ENCODE measurements at places on chromosomes 7 and 10.

DNA sequence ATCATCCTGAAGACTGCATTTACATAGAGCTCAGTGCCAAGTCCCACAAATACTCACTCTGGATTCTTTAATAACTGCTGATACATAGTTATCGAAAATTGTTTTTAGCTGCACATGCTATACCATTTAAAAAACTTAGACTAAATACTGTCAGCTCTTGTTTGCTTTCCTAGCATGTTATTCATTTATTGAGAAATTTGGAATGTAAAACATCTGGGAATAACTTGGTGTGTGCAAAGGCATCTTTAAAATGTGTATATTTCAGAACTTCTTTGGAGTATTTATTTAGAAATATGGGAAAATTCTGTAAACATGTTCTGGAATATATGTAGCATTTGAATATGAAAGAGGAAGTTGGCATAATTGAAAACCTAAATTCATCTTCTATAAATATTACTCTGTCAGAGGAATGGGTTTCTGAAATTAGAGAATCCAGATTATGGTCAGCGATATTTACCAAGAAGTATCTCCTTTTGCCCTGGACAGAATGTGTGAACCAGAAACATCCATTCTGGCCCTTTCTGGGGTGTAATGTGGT is 119.7 kb downstream of the ARID5B start:
- DNase-seq = no peak

GRCh38 chr10:96690755-96691730 is 29.3 kb downstream of the PIK3AP1 start:
- no peak for DNase-seq

DNA sequence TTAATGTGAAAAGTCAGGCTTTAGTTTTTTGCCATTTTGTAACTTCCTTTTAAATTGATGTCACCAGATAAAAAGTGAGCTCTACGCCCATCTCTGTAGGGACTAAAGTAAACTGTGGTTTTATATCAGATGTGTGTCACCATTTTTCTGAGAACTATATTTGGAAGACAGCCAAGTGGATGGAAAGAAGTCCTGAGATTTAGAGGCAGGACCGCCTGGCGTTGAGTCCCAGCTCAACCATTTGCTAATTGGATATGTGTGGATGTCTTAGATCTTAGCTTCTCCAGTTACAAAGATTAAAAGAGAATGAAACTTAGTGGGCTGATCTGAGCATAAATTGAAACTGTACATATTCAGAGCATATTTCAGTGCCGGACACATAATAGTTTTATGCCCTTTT is 691.6 kb upstream of the CELF2 start:
- no peak for DNase-seq

DNA sequence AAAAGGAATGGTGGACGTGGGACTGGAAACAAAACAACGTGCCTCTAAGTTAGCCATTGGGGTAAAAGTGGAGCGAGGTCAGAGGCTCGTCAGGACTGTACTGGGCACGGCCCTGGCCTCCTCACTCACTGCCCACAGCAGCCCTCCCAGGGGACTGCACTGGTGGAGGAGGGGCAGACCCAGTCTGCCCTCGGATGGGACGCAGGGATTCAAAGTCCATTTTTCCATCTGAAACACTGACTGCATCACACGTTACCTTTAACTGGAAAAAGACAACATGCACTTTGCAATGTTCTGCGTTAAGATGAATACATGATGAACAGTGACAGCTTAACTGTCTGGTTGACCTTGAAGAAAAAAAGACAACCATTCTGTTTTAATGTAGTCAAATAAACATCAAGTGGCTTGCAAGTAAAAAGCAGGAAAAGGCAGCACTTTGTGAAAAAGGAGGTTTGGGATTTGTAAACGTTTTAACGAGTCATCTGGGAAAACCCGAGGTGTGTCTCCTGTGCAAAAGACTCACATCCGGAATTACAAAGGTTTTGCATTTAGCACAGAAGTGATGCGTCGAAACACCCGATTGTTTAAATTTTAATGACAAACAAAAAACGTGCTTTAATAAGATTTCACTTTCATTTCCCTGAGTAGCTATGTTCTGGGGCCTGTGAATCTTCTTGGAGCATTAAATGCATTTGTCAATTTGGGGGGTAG is 18.8 kb downstream of the KLF6 start:
- no peak for DNase-seq

DNA sequence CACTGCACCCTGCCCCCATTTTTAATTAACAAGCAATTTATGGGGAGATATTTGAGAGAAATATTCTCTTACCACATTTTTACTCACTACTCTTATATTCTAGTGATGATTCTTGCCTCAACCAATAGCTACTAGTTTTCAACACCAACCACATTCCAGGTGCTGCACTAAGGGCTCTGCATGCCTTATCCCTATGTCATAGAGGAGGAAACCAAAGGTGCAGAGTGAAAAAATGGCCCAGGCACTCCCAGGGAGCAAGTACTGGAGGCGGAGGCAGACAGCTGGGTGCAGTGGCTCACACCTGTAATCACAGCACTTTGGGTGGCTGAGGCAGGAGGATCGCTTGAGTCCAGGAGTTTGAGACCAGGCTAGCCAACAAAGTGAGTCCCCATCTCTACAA is 35.5 kb upstream of the TPST1 start:
- DNase-seq = no peak

DNA sequence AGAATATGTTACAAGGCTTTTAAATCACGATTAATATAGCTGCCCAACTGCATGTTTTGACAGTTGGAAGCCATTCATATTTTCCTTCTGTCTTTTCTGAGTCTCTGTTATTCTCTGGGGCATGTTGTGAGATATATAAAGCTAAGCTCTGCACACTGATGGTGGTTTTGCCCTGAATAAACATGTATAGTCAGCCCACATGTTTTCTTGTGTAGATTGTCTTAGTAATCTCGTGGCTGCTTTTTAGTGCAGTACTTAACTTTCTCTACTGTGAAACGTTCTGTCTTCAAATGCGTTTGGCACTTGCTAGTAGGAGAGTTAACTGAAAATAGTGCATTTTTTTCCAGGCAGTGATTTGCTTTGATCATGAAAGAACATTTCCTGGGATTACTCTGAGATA is 268.5 kb downstream of the DNAJB9 start:
- DNase-seq = no peak

- DNase-seq = no peak
Measured at GRCh38 chr7:141294143-141294829, 220.4 kb downstream of the TMEM178B start.

DNA sequence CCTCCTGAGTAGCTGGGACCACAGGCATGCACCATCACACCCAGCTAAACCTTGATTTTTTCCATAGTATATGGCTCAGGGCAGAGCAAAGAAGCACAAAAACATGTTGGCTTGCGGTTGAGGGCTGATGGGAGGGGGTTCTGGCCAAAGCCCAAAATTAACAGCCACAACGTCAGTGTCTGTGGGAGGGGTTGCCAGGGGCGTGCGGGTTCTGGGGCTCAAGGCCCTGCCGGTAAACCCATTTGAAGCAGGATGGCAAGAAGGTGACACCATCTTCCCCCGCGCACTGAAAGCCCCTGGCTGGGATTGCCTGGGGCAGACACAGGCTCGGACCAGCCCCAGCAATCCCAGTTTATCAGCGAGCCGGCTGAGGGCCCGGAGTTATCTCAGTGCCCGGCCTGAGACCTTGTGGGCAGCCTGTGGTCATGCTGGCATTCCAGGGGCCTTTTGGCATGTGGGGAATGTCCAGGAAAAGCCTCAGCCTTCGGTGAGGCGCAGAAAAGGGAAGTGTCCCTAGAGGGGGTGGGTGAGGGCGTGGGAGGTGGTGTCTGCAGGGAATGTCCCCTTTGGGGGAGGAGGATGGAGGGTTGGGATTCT is 167.7 kb upstream of the TNRC18 start:
- DNase-seq = no peak

GRCh38 chr7:35286422-35286821 is 32.5 kb upstream of the TBX20 start:
- no peak for DNase-seq

GRCh38 chr7:16637379-16637778 is 8.2 kb downstream of the ANKMY2 start:
- DNase-seq = no peak

GRCh38 chr10:86556933-86557649 is 35.5 kb upstream of the WAPL start:
- no peak for DNase-seq

DNA sequence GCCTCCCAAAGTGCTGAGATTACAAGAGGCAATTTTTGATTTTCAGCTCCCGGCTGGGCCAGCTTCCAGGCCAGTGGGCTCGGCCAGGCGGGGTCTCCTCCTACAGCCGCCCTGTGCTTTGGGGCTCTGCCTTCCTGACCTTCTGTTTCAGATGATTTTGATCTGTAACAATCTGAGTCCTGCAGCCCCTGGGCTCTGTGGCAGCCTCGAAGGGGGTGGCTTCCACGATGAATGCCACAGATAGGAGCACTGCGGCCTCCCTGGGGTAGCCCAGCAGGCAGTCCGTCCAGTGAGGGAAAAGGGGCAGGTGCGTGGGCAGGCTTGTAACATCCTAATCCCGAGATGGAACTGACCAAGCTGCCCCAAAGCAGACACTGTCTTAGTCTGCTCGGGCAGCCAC is 177.5 kb downstream of the DNAJB6 start:
- DNase-seq = no peak

DNA sequence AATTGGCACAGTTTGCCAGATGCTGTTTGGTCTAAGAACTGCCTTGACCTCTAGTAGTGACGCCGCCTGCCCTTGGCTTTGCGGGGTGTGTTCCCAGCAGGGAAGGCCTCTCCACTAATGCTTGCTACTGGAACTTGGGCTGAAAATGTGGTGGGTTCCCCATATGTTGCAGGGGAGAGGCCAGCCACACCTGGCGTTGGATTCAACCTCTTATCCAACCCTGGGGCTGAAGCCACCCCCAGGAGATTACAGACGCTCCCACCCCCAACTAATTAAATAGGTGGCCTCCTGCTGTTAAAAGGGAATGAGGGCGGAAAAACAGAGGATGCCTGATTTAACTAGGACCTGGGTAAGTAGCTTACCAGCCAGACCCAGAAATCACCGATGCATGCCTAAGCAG is 19.2 kb upstream of the ATOH7 start:
- no peak for DNase-seq

GRCh38 chr7:50216626-50217025 is 87.9 kb upstream of the IKZF1 start:
- no peak for DNase-seq

GRCh38 chr7:45890902-45891461 is 2.7 kb downstream of the IGFBP1 start:
- DNase-seq = no peak

- no peak for DNase-seq
Measured at GRCh38 chr7:77917500-77918262, 119.1 kb downstream of the PHTF2 start.

DNA sequence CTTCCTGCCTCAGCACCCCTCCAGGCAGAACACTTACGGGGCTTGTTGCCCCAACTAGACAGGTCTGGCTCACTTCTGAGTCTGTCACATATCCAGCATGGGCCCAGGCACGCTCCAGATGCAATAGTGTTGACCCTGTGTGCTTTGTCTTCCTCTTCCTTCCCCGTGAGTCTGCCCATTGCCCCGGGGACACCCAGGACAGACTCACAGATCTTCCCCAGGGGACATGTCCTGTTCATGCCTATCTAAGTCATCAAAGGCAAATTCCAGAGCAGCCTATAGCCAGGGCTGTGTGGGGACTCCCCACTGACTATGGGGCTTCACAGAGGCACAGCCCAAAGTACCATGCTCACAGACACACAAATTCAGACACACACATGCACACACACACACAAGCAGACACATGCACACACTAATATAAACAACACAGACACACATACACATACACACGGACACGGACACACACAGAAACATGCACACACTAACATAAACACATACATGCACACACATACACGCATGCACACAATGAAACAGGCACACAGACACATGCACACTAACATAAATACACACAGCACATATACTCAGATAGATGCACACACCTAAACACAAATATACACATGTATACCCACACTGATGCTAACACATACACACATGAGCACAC is 175.8 kb downstream of the KCNMA1 start:
- no peak for DNase-seq

DNA sequence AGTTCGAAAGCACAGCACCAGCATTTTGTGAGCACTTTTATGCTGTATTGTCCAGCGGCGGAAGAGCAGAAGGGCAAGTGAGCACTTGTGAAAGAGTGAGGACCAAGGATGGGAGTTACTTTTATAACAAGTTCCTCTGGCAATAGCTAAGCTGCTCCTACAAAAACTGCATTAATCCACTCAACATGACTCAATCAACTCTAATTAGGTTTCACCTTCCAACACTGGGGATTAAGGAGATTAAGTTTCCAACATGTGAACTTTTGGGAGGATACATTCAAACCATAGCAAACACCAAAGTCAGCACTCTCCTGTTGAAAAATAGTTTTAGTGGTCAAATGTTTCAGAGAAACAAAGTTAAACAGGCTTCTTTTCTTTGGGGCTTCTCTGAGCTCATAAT is 844.5 kb downstream of the REEP3 start:
- DNase-seq = no peak

DNA sequence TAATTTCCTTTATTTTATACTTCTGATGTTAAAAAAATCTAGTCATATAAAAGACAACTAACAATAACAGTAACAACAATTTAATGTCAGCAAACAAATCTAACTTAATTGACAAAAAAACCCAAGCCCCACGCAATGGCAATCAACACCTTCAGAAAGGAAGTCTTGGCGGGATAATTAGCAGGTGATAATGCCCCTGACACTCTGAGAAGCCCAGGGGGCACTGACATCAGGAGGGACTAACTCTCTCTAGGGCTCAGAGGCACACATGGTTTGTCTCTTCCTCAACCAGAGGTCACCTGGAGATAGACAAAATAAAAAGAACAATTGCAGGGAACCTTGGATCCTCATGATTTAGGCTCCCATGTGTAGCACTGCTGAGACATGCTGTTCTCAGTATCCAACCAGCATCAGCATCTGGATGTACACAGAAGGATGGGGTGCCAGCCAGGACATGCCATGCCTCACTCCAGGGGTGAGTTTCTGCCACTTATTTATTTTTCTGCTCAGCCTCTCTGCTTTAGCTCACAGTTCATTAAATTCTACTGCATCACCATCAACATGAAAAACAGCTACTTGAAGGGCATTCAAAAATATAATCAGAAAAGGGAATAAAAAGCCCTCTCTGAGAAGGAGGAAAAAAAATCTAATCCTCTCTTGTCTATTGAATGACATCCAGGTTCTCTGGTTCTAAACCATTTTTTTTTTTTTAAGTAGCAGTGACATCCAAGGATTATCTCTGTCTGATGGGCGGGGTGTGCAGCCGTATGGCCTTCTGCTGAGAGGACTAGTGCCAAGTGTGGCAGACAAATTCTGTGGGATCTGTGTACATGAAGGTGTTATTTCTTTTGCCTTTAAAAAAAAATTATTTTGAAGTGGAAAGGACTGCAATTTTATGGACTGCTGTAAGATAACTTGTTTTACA is 96.3 kb downstream of the ATXN7L1 start:
- DNase-seq = no peak

DNA sequence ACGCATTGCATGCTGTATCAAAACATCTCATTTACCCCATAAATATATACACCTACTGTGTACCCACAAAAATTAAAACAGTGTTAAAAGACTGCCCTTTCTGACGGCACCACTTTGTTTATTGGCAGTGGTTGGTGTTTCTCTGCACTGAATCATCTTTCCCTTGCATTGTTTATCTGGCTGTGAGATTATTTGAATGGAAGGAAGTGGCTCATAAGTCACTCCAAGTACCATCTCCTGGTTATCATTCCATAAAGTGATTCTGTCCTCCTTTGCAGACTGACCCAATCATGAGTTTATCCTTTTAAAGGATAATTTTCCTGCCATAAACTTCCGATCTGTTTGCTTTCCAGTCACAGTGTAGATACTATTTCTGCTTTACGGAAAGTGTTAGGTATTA is 183.8 kb downstream of the CAMK1D start:
- DNase-seq = no peak
